Erythroblast (primary cell): ENCODE measurements at places on chromosomes 2 and 18.

- no peak for DNase-seq
Observed at GRCh38 chr2:30098266-30099005, 48.4 kb upstream of the YPEL5 start.

DNA sequence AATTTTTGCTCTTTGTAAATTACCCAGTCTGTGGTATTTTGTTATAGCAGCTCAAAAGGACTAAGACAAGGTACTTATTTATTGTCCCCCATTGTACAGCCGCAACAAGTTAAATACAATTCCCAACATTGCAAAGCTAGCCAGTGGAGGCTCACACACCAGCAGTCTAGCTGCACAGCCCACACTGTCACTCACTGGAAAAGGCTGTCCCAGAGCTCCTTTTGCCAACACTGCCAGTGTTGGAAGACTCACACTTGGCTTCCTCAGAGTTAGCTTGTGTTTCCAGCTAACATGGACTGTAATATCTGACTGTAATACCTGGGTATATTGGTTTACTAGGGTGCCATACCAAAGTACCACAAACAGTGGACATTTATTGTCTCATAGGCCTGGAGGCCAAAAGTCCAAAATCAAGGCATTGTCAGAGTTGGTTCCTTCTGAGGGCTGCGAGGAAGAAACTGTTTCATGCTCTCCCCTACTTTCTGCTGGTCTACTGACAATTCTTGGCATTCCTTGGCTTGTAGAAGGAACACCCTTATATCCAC is 6.6 kb upstream of the DYM start:
- DNase-seq, result no peak

DNA sequence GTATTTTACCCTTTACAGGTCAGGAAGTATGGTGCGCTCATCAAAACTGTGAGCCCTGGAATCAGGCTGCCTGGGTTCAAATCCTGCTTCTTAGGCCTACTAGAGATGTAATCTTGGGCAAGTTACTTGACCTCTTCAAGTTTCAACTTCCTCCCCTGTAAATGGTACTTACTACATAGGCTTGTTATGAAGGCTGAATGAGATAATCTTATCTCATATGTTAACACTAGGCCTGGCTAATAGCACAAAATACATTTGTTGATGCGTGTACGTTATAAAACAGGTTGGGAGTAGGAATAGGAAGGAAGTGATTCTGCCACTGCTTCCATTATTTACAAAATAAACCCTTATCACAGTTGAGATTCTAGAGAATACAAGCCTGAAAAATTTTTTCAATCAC is 1.7 kb upstream of the RFTN2 start:
- DNase-seq, result no peak

- no peak for DNase-seq
Observed at GRCh38 chr2:16763056-16763455, 97.4 kb upstream of the CYRIA start.

DNA sequence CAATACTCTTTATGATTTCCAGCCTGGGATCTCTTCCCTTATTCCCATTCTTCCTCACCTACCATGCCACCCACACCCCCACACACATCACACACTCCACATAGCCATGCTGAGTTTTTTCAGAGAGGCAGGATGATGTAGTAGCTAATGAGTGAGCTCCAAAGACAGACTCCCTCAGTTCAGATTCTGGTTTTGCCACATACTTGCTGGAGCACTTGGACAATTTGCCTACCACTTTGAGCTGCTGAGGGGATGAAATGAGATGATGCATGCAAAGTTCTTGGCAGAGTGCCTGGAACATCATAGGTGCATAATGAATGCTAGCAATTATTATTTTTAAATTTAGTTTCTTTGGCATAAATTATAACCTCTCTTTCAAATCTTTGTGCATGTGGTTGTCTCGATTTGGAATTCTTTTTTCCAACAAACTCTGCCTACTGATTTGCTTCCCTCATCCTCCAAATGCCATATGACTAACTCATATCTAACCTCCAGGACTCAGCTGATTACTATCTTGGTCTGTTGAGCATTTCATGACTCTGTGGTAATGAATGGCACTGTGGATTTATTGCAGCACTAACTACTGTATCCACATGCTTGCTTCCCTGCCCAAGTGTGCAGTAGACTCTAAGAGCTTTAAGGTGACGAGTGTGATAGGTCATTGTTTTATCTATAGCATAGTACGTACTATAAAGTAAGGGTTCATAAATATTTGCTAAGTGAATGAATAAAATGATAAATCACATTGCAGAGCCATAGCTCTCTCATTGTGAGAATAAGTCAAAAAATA is 99.1 kb downstream of the TACR1 start:
- DNase-seq, result no peak

- DNase-seq, result peak; percentile 2
Observed at GRCh38 chr2:166091439-166091838, 36.4 kb downstream of the SCN1A start.

DNA sequence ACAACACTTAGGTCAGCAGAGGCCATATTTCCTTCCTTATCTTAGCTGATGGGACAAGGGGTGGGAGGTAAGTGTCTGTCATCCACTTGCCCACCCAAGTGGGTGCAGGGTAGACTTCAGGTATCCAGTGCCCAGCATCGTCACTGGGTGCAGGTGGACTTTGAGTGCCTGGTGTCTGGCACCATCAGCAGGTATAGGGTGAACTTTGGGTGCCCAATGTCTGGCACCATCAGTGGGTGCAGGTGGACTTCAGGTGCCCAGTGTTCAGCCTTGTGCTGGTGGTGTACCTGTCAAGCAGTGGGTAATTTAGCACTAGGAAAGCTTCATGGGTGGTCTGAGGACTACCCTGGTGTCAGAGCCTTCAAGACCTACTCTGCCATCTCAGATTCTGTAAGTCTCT is 175.6 kb downstream of the SEPTIN10 start:
- DNase-seq, result no peak

DNA sequence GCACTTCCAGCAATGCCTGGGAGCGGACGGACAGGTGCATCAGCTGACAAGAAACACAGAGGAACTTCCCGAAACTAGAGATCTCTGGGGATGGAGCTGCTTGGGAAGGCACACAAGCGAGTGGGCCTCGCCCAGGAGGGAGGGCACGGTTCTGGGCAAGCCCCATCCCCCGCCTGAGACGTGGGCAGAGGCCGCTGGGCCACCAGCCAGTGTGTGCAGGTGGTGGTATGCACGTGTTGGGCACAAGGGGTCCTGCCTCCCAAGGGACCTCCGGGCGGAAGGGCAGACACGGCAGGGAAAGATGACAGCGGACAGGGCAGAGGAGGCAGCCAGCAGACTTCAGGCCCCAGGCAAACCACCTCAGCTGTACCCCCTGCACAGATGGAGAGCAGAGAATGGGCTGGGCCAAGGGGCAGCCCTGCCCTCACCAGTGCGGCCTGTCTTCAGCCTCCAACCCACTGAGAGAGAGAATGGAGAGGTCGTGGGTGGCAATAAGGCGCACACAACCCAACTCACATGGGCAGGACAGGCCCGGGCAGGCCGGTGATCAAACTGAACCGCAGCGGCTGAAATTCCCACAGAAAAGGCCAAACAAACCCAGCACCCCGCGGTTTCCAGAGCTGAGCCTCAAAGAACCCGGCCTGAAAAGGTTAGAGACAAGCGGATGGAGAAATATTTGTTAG is 51.2 kb downstream of the HDAC4 start:
- DNase-seq, result no peak

- peak; percentile 12 for DNase-seq
Observed at GRCh38 chr2:171432206-171432968, 1.4 kb downstream of the METTL8 start.

- no peak for DNase-seq
Observed at GRCh38 chr2:133135035-133135654, 433.1 kb downstream of the NCKAP5 start.

- DNase-seq, result no peak
Observed at GRCh38 chr2:190980630-190981209, 33.3 kb downstream of the STAT1 start.

DNA sequence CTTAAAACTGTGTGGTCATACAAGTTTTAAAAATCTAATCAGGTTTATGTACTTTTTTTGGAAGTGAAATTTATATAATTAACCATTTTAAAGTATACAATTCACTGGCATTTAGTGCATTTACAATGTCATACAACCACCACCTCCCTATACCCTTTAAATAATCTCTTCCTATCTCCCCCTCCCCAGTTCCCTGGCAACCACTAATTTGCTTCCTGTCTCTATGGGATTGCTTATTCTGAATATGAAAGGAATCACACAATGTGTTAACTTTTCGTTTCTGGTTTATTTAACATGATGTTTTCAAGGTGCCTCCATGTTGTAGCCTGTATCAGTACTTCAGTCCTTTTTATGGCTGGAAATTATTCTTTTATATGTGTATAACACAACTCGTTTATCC is 19.4 kb downstream of the CHMP3 start:
- DNase-seq, result no peak

- DNase-seq, result no peak
Observed at GRCh38 chr2:172079416-172079815, 5.9 kb upstream of the DLX1 start.

- DNase-seq, result no peak
Observed at GRCh38 chr18:7958081-7958896, 391.2 kb downstream of the PTPRM start.

DNA sequence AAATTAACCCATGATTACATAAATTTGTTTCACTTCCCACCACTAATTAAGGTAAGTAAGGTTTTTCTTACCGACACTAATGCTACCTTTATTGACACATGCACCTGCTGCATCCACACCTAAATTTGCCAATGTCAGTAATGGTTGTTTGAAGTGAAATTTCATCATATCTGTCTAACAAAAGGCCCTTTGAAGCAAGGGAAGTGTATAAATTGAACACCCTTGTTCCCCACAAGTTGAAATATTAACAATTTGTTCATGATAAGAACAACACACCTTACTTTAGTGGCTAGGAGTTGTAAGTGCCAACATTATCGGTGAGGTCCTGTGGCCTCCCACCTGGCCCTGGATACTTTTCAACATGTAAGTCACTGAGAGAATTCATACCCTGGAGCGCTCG is 116.3 kb upstream of the CDCA7 start:
- no peak for DNase-seq

DNA sequence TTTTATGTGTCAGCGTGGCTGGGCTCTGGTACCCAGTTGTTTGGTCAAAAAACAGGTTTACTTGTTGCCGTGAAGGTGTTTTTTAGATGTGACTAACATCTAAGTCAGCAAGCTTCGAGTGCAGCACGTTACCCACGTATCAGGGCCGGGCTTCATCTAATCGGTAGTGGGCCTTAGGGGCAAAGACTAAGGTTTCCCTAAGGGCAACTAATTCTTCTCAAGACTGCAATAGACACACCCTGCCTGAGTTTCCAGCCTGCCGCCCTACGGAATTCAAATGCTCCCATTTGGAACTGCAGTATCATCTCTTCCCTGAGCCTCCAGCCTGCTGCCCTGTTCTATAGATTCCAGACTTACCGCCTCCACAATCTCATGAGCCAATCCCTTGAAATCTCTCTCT is 27.7 kb downstream of the FHL2 start:
- no peak for DNase-seq

GRCh38 chr2:52391621-52392020 is 1359.7 kb upstream of the NRXN1 start:
- no peak for DNase-seq

GRCh38 chr2:12127638-12128037 is 381.2 kb downstream of the LPIN1 start:
- no peak for DNase-seq

GRCh38 chr2:53765767-53766166 is 1.8 kb upstream of the CHAC2 start:
- DNase-seq, result peak; percentile 42

DNA sequence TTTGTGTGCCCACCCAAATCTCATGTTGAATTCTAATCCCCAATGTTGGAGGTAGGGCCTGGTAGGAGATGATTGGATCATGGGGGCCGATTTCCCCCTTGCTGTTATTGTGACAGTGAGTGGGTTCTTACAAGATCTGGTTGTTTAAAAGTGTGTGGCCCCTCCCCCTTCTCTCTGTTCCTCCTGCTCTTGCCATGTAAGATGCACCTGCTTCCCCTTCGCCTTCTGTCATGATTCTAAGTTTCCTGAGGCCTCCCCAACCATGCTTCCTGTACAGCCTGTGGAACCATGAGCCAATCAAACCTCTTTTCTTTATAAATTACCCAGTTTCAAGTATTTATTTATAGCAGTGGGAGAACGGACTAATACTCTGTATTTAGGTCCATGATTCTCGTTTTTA is 588.1 kb downstream of the DCDC2C start:
- no peak for DNase-seq
